ENCODE measurements at places on chromosomes 3 and 15.

DNA sequence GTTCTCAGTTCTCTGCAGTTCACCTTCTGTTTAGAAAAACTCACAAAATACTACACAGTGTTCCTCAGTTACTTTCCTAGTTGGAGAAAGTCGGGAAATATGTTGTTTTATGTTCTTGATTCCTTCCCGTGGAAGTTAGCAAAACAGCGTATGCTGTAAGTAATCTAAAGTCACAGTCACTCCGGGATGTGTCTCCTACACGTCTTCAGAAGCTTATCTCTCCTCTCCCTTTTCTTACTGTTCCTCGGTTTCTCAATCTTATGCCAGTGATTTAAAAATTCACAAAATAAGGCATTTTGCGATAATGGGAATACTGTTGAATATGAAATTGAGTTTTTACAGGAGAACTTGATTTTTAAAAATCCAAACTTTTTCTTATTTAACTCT lies 1.7 kb downstream of the HEG1 start:
- no peak for DNase-seq

- DNase-seq = no peak
Observed at GRCh38 chr3:123483146-123483545, 34.3 kb upstream of the ADCY5 start.

DNA sequence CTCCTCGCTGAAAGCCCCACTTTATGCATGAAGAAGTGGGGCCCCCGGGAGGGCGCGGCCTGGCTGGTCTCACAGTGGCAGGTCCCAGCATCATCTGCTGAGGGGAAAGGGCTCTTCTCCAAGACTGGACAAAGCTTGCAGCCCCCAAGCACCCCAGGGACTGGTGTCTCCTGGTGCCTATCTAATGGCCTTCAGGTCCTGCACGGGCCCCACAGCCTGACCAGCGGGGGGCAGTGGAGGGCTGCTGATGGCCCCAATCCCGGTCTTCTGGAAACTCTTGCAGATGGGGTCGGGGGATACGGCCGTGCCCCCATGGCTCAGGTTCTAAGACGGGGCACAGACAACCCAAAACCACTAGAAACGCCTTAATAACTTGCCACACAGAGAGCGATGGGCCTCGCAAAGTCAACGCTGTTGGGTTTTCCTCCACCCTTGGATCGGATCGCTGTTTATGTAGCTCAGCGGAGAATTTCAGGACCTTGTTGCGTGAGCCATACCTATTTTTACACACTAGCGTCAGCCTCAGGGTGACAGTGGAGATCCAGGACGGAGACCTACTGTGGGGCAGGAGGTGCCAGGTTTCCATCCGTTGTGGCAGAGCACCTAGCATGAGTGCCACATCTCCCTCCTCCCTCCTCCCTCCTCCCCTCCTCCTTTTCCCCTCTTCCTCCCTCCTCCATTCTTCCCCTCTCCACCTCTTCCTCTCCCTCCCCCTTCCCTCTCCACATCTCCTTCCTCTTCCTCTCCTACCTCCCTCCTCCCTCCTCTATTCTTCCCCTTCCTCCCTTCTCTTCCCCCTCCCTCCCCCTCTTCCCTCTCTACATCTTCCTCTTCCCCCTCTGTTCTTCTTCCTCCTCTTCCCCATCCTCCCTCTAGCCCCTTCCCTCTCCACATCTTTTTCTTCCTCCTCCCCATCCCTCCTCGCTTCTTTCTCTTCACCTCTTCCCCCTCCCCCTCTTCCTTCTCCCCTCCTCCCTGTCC lies 79.3 kb upstream of the ALDH1L1 start:
- peak; percentile 39 for DNase-seq

DNA sequence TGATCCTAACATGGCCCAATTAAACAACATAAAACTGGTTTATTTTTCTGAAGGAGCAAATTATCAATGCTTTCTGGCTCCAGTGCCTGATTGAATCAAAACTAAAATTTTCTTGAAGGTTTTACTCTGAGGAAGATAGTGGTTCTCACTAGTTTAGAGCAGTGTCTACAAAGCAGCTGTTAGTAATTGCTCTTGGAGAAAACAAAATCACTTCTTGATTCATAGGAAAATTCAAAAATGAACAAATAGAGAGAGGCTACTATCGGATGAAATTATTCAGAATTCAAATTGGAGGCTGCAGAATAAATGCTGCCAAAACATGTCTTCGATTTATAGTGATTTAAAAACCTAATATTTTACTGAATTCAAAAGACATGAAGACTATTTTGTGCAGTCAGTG lies 15.1 kb upstream of the RIOX2 start:
- DNase-seq = no peak

GRCh38 chr15:69288531-69289341 lies 10.0 kb upstream of the PAQR5 start:
- DNase-seq = no peak

DNA sequence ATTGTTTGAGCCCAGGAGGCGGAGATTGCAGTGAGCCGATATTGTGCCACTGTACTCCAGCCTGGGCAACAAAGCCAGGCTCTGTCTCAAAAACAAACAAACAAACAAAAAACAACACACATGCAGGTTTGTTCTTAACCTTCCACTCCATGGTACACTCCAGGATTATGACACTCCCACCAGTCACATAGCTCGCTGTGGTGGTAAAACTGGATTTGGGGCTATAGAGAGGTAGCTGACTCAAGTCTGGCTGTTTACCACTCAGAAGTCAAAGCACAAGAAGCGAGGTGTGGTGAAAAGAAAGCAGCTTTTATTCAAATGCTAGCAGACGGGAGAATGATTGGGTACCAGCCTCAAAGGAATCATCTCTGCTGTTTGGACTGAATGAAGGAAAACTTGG lies 49.0 kb upstream of the SIAH2 start:
- DNase-seq = no peak

DNA sequence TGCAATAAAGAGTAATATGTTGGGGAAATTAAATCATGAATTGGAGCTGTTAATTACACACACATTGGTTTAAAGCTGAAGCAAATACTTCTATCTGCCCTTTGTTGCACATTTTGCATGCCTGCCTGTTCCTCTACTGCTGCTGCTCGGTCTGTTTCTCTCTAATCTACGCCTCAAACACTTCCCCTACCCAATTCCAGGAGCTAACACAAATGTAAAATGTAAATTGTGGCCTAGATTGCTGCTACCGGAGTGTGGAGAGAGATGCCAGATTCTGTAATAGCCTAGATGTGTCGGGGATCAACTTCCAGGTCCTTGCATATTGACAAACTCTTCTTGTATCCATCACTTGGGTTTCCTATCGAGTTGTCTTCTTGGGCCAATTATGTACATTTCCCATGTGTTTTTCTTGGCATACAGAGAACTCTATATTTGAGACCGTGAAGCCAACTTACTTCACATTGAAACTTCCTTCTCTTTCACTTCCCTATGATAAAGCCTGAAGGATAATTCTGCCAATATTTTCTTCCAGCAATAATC lies 450.4 kb upstream of the NR2F2 start:
- no peak for DNase-seq

DNA sequence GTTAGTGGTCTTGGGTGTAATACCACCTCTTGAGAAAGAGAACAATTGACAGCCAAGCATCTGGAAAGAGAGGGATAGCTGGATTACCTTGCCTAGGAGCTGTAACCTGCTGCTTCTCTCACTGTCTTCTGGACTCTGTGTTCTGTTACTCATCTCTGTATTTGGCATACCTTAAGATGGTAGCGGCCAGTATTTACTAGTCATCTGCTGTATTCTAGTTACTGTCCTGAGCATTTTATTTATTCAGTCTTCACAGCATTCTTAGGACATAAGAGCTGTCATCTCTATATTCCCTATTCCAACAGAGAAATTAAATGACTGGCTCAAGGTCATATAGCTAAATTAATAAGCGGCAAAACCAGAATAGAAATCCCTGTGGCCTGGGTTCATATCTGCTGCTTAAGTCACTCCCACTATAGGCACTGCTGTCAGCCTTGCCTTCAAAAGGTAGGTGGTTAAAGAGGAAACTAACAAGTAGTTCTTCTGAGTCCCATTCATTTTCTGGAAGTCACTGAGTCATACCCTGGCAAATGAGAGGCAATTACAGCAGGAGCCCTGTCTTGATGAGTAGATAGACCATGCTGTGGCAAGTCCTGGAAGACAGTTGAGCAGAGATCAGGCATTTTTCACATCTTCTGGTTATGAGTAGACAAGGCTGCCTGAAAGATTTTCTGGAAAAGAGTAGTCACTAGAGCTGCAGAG lies 68.2 kb downstream of the RAB7A start:
- peak; percentile 28 for DNase-seq

- DNase-seq = peak; percentile 95
Observed at GRCh38 chr3:197002701-197003454, 26.7 kb downstream of the MELTF start.

GRCh38 chr3:186425788-186426730 lies 64.0 kb upstream of the DGKG start:
- peak; percentile 28 for DNase-seq

DNA sequence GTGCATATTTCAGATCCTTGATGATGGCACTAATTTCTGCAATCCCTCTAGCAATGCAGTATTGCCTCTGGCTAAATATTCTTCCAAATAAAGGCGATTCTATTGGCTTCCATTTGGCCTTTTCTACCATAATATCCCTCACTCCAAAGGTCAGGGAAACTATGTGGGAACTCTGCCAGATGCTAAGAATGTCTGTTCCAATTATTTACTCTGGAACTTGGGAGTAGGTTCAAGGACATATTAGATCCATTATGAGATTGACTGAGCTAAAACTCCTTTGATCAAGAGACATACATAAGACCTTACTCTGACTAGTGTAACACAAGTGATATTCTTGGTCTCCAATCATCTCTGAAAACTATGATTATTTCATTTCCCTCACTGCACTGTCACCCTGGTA lies 674.5 kb upstream of the NECTIN3 start:
- DNase-seq = no peak

- DNase-seq = no peak
Observed at GRCh38 chr15:82158811-82159210, 103.7 kb downstream of the EFL1 start.

All from K562 (cell line).